Vagina (tissue), 2 donors: ENCODE measurements at places on chromosomes 16 and 17.

- no peak for DNase-seq
Measured at GRCh38 chr16:88430185-88430523, 22.9 kb upstream of the ZFPM1 start.

DNA sequence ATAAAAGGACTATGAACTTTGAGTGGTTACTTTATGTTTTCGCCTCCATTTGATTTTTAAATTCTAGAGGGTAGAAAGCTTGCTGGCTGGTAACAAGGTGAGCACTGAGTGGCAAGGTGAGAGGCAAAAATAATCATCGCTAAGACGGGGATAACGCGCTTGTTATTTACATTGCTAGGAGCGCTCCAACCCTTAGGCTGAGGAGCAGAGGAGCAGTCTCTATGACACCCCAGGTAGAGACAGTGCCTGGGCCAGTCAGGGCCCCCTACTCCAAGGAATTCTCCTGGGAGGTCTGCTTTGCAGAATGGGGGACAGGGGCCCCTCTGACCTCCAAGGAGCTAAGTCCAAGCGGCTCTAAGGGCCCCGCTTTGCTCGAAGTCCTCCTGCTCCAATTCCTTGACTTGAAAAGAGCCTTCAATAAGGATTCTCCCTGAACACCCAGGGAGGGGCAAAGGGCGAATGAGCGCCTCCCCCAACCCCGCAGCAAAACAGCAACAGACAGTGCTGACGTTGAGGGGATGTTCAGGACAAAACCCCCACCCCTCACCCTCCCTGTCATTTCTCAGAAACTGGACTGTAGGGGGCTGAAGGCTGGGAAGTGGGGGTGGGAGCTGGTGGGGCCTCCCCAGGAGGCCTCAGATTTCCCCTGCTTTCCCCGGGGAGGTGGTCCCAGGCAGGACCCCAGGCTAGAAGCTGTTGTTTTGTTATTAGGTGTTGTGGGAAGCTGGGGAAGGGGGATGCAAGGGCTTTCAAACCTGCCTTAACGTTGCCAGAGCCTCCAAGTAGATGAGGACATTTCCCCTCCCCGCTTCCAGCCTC is 10.2 kb upstream of the FOXF1 start:
- DNase-seq, result no peak

DNA sequence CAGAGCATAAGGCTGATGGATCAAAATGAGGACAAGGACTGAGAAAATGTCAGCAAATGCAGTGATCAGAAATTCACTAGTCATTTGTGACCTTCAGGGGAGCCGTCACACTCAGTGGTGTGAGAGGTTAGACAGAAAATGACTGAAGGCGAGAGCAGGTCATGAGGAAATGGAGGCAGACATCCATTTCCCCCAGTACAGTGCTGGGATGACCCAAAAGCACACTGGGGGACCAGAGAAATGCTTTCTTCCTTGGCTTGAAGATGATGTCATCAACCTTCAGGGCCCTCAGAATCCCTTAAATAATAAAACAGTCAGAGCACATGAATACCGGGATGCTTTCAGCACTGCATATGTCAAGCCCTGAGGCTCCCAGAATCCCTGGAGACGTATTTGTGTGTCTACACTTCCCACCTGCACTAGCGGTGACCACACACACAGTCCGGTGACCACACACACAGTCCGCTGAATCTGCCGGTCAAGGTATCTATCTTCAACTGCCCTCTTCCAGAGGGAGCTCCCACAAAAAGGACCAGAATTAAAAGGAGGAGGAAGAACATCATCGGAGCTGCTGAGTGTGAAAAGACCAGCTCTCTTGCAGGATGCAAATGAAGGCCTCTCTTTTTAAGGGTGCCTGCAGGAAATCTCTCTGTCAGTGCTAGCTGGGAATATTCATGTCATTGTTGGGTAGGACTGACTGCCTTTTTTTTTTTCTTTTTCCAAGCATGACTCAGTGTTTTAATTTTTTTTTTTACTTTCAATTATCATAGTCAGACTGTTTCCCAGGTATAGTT is 8.2 kb downstream of the UBE2O start:
- no peak for DNase-seq

DNA sequence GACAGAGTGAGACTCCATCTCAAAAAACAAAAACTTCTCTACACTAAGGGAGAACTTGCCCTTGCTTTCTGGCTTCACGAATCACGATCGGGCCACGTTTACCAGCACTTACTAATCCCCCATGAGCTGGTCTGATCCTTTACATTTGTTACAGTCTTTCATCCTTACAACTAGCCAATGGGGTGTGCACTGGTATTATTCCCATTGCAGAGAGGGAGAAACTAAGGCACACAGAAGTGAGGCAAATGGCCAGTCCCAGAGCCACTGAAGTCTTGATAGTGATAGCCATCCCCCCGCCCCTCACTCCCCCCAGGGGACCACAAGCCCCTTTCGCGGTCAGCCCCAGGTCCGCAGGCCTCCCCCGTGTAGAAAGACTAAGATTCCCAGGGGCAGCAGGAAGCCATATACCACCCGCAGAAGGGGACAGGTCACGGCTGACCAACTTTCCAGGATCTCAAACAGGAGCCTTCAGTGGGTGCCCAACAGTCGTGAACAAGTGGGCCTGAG is 868 bp downstream of the NATD1 start:
- DNase-seq, result no peak

- DNase-seq, result no peak
Measured at GRCh38 chr17:60353773-60354172, 38.2 kb downstream of the USP32 start.

DNA sequence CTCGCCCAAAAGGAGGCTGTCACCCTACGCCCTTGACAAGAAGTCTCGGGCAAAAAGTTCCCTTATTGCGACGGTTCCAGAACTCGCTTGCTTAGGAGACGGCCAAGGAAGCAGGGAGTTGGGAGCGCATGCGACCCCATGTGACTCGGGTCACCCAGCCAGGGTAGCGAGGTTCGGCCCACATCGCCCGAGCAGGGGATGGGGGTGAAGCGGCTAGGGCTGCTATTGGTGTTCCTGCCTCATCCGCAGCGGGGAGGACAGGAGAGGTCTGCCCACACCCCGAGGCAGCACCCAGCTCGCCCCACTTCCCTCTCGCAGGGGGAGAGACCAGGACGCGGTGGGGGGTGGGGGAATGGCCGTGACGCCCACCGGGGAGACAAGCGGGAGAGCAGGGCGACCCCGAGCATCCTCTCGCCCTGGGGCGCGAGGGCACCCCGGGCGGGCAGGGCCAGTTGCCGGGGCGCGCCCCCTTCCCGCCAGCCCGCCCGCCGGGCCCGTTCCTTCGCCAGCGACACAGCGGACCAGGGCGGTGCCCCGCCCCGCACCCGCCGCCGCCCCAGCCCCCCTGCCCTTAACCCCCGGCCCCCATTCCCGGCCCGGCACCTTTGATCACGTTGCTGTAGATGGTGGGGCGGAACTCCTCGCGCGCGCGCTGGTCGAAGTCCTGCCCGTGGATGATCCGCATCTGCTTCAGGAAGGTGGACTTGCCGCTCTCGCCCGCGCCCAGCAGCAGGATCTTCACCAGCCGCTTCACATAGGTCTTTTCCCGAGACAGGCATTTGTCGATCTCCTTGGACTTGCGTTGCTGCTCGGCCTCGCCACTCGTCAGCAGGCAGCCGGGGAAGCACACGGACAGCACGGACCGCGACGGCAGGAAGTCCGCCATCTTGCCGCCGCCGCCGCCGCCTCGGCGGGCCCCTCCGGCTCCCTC is 567 bp downstream of the GNA13 start:
- DNase-seq, result peak; percentile 93

GRCh38 chr17:59287452-59287851 is 44.0 kb upstream of the YPEL2 start:
- DNase-seq, result no peak

DNA sequence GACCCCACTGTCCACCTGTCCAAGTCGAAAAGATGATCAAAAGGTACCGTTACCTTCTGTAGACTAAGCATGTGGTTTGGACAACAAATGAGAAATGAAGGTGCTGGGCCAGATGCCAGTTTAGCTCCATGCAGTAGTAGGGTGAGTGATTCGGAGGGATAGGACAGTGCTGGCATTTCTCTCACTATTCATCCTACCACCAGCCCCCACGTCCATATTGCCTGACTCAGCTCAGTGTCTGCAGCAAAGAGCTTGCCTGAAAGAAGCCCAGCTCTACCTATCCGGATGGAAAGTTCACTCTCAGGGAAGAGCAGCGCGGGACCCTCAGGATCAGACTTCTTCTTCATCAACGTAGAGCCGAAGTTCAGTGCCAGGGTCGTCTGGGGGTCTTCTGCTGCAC is 145.0 kb downstream of the SLC39A11 start:
- no peak for DNase-seq
